Sciatic nerve (tissue), 2 donors: ENCODE measurements at places on chromosomes 2 and 18.

DNA sequence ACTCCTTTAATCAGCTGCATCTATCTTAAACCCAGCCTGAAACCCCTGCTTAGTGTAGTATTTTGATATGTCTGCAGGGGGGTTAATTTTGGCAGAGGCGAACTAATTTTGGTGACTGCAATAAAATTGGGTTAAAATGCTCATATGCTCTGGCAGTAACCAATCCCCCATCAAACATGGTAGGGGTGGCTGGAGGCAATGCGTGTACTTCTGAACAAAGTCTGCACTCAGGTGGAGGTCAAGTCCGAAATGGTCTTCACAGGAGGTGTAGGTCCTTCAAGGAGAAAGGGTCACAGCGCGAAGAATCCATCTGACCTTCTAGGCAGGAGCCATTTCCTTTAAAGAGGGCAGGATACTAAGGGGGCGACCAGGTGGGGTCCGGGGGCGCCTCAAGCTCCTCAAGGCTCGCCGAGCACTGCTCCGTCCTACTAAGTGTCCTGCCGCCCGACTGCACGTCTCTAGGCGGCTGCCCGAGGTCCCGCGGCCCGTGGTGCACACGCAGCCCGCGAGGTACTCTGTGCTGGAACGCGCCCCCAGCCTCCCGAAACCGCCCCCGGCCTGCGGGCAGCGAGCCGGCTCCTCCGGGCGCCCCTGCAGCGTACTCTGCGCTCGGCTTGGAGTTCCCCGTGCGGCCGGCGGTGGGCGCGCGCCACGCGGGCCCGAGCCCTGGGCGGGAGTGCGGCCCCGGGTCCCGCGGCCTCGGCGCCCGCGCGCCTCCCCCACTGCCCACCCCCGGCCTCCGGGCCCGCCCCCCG, 1.7 kb upstream of the LDLRAD4 start:
- peak; percentile 73 for DNase-seq

DNA sequence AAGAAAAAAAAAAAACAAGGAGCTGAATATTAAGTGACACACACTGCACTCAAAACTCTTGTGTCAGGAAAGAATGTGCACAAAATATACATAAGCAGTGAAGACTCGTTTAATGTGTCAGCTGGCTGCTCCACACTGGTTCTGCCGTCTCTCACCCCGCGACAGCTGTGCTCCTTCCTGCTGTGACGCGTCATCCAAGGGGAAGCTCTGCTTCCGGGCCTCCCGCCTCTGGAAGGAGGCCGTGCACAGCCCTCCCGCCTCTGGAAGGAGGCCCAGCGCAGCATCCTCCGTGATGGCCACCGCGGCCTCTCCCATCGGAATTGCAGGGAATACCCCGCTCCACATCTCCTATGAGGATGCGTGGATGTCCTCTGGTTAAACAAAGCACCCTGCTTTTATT, 151.0 kb downstream of the HDAC4 start:
- DNase-seq, result no peak

DNA sequence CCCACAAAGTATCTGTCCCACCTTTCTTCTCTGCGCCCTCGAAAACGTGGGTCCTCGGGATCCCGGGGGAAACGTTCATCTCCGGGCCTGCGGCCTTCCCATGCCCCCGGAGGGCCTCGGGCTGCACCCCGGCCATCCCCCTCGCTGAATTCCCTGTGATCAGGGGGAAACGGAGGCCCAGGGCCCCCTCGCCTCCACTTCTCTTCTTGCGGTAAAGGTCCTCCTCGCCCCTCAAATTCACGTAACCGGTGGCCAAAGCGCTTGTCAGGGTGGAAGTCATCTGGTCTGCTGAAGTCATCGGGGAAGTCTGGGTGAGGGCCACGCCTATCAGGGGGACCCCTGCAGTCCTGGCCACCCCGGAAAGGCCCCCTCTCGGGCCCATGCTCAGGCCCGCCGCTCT, 12.3 kb downstream of the SFT2D3 start:
- no peak for DNase-seq

- DNase-seq, result no peak
These were observed 111.5 kb upstream of the EPC2 start for GRCh38 chr2:148533004-148533403.

- DNase-seq, result no peak
These were observed 225.8 kb upstream of the SIX3 start for GRCh38 chr2:44715671-44716081.

- DNase-seq, result no peak
These were observed 184.9 kb downstream of the UBE2E3 start for GRCh38 chr2:181165199-181165868.

DNA sequence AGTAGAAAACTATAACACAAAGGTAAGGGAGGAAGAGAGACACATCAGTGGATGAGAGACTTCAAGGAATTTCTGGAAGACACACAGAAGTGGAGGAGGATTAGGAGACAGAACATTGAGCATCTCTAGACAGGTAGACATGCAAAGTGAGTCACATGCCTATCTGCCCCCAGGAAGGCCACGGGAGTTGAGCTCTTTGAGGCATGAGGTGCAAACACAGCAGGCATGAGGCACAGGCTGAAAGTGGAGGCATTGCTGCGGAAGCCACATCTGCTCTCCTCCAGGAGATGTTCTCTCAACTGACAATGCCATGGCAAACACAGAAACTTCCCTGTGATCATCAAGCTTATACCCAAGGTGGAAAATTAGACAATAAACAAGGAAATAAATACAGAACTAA, 481.6 kb upstream of the MYT1L start:
- DNase-seq, result no peak

GRCh38 chr2:31957354-31958139, 53.3 kb downstream of the MEMO1 start:
- DNase-seq, result no peak

GRCh38 chr18:79558196-79558932, 121.2 kb upstream of the CTDP1 start:
- peak; percentile 53 for DNase-seq
